ENCODE measurements at places on chromosomes 5 and 9.

DNA sequence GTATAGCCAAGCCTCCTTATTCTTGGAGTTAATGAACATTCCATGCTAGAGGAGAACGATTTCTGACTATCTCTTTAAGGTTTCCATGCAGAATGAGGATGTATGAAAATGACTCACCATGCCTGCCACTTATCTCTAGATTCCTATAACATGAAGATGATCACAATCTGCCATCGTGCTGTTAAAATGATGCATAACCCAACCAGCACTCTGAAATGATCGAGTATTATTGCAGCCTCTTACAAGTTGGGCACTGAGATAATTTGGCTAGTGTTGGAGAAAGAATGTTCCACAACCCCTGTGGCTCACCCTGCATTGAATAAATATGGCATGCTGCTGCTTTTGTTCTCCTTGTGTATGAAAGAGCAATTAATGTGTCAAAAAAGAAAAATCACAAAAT, 1143.6 kb upstream of the WWC1 start:
- no peak for DNase-seq

- no peak for DNase-seq
Observed at GRCh38 chr5:160083501-160083900, 35.7 kb downstream of the PWWP2A start.

DNA sequence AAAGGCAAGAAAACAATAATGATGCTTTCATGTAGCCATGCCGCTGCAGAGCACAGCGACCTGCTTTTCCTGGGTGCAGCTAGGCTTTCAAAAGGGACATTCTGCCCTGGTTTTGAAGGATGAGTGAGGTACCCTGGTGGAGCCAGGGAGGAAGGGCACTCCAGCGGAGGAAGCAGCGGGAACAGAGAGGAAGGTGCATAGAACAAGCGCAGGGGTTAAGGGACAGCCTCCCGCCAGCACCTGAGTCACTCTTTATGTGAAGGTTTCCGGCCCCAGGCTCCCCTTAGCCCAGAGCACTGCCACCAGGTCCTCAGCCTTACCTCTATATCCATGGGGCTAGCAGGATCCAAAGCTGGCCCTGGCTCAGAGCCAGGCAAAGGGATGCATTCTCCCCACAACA, 221.1 kb downstream of the CDK5RAP2 start:
- no peak for DNase-seq

DNA sequence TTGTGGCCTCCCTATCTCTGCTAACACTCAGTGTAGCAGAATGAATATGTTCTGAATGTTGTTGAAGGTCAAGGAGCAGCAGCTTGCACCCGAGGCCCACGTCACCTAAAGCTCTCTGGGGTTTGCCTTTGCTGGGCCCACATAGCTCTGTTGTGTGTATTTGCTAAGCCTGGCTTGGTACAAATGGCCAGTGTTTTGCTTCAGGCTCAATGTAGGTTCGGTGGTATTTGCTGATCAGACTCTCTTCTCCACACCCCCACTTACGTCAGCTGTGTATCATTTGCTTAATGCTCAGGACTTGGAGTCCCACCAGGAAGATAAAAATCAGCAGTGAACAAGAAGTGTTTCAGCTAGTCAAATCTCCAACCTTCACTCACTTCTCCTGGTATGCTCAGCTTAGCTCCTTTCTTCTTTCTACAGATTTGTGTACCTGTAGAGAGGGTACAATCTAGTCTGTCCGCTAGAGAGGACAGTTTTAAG, 4.8 kb upstream of the RFESD start:
- DNase-seq, result peak; percentile 82

DNA sequence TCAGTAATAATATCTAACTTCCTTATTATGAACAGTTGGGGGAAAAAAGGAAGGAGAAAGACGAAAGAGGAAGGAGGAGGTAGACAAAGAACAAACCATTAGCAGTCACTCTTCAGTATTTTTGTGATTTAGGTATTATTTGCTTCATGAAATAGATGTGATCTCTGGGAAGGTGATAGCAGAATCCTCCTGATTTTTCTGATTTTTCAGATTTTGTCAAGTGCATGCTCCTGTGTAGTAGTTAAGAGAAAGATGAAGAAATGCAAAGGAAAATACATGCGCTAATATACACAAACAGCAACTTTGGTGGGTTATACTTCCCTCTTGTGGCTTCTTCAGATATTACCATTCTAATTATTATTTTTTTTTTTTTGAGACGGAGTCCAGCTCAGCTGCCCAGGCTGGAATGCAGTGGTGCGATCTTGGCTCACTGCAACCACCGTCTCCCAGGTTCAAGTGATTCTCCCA, 31.6 kb downstream of the LMNB1 start:
- DNase-seq, result peak; percentile 67

DNA sequence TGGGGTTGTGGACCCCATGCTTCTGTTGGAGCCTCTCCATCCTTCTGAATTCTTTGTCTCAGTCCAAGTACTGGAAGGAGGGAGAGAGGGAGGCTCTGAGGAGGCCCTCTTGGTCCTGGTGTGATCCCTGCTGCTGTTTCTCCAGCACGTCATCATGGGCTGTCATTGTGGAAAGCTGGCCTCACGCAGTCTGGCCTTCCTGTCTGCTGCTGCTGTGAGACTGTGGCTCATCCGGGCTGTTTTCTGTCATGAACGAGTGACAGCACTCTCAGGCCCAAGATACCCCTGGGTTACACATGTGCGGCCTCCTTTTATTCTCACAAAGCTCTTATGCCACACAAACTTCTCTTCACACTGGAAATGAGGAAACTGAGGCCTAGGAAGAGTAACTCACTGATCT, 499.3 kb downstream of the CCDC171 start:
- DNase-seq, result no peak

DNA sequence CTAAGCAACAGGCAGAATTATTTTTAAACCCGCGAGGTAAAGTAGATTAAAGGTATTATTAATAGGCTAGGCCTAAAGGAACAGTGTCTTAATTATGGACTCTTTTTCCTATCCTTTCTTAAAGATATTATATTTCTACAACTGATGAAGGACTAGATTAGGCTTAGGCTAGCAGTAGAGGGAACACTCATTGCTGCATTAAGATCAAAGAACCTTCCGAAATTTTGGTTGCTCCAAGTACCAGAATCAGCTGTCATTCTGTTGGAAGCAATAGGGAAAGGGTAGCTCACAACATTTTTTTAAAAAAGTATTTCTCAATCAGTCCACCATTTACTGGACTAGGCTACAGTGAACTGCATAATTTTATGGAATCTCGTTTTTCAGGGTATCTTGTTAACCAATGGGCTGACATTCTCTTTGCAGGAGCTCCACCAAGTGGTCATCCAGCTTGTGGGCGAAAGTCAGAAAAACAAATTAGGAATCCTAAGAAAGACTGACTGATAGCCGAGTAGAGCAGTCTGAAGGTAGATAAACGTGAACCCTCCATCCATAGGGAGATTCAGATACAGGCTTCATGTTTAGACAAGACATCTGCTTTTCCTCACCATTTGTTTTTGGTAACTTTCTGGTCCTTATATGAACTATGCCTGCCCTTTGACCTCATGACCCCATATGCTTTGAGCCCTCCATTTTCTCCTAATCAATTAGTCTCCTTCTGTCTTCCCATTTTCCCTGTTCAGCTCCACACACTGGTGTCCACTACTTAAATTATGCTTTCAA, 103.6 kb upstream of the CHD1 start:
- DNase-seq, result peak; percentile 90

- no peak for DNase-seq
Observed at GRCh38 chr5:143199161-143199560, 204.3 kb downstream of the NR3C1 start.

GRCh38 chr5:177498013-177498787, 796 bp upstream of the PDLIM7 start:
- DNase-seq, result peak; percentile 45

DNA sequence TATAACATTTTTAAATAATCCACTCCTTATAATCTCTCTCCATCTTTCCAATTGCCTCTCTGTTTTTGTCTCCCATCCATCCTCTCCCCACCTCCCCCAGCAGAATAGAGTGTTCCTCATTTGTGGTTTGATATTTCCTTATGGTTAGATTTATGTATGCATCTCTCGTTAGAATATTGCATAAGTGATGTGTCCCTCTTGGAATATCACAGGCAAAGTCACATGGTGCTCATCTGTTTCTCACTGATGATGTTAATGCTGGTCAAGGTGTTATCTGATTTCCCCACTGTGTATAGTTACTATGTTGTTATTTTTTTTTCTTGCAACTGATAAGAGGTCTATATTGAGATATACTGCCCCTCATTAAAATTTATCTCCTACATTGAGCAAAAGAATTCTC, 3.1 kb upstream of the LRRC70 start:
- DNase-seq, result no peak

- DNase-seq, result no peak
Observed at GRCh38 chr5:131883984-131884383, 61.5 kb downstream of the MEIKIN start.

DNA sequence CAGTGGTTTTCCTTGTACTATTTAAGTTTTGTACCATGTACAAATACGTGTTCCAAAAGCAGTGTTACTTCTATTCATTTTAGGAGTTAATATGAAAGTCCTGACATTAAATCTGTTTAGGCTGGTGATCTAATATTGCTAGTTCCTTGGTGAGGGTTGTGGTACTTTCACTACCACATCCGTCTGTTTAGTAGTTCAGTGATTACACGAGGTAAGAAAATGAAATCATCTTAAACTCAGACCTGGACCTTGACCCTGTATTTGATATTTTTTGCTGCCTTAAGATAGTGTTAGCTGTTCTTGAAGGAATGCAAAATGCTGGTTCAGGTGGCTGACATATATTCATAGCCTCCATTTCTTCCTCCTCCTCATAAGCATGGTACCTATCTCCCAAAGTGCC, 50.3 kb downstream of the MTAP start:
- no peak for DNase-seq

DNA sequence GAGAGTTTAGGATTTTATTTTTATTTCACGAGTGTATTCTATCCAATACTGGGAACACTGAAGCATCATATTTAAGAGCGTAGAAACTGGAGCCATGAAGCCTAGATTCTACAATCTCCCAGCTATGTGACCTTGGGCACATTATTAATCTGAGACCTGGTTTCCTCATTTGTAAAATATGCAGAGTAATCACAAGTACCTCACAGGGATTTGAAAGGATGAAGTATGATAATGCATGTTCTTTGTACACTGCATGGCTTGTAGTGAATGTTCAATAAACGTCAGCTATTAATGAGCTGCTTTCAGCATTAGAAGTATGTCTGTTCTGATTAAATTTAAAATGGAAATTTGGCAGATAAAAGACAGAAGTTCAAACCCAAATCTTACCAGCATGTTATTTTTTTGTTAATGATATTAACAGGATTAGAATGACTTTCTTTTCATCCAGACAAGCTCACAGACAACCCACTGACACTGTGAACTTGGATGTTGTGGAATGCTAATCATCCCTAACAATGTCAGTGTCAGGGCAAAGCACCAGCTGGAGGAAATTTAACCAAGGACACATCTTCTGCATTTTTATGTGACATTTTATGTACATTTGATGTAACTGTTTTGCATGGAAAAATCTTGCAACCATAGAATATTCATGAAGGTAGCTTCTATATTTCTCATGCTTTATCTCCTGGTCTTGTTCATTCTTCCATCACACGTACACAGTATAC, 27.1 kb upstream of the CTXN3 start:
- no peak for DNase-seq

GRCh38 chr5:57276353-57276752, 102.5 kb downstream of the GPBP1 start:
- DNase-seq, result no peak

GRCh38 chr5:92467695-92468094, 1084.6 kb upstream of the ARRDC3 start:
- DNase-seq, result no peak

Measured in cardiac muscle cell (in vitro differentiated cells and primary cell).